ENCODE measurements at places on chromosomes 12 and 14. TPM values are rescaled to one million over a fixed set of nuclear protein-coding genes. Genes with fewer than 3 reads are reported as not detected.

DNA sequence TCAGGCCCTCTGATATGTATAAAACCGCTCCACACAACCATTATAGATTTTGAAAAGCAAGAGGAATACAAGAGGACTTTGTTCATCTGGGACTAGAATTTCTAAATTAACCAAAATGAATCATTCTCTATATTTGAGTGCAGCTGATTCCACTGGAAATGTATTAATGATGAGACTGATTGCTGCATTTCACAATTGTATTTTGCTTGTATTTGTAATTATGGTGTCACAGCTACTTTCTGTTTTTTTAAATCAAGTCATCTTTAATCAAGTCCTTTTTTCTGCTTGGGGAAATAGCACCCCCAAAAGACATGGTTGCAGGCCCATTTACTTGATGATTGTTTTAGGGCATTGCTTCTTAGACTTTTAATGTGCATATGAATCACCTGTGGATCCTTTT is 162.4 kb downstream of the KICS2 start:
- no peak for DNase-seq
- peaks cover under 1% of the 10 kb centered on the region for H3K36me3 ChIP-seq
- H3K27ac ChIP-seq: no peak overlapping the region
- no peaks in the 10 kb centered on the region for H3K4me1 ChIP-seq

DNA sequence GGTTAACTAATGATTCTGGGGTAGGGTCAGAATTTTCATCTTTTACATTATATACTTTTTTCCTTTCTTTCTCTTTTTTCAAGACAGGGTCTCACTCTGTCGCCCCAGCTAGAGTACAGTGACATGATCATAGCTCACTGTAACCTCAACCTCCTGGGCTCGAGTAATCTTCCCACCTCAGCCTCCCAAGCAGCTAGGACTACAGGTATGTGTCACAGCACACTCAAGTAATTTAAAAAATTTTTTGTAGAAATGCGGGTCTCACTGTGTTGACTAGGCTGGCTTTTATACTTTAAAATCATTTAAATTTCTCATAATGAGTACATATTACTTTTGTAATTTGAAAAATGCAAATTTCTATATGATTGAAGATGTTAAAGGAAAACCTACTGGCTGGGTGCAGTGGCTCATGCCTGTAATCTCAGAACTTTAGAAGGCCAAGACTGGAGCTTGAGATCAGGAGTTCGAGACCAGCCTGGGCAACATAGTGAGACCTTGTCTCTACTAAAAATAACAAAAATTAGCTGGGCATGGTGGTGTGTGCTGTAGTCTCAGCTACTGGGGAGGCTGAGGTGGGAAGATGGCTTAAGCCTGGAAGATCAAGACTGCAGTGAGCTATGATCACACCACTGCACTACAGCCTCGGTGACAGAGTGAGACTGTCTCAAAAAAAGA is 25.7 kb downstream of the R3HDM2 start:
- H3K36me3 ChIP-seq: no peaks in the 10 kb centered on the region
- DNase-seq: no peak
- H3K4me1 ChIP-seq: no peaks in the 10 kb centered on the region

- no peak overlapping the region for H3K4me3 ChIP-seq
- DNase-seq: no peak
- H3K36me3 ChIP-seq: no peaks in the 10 kb centered on the region
- no peak overlapping the region for H3K27ac ChIP-seq
These were observed 353.9 kb upstream of the TBX3 start for GRCh38 chr12:115037830-115038229.

DNA sequence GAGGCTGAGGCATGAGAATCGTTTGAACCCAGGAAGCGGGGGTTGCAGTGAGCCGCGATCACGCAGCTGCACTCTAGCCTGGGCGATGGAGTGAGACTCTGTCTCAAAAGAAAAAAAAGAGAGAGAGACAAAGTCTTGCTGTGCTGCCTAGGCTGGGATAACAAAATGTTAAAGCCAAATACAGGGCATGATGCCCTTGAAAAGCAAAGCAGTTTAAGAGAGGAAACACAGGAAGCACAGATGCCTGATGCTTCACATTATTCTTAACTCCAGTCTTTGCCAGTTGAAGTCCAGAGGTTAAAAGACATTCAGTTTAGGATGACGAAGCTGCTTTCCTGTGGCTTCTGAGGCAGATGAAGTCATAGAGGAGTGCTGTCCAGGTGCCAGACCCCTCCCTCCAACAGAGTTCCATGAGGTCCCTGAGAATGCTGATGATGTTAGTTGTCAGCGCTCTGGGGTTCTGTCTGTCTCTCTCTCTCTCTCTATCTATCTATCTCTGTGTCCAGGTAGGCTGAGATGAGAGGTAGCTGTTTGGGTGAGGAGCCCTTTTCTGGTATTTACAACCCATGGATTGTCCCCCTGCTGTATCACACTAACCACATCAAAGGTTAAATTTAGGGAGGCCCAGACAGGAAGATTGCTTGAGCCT is 4.9 kb upstream of the MRPL52 start:
- H3K27ac ChIP-seq: no peak overlapping the region
- H3K27me3 ChIP-seq: no peaks in the 10 kb centered on the region
- peaks cover 30% of the 10 kb centered on the region for H3K4me1 ChIP-seq
- no peak for DNase-seq

GRCh38 chr14:100419856-100420255 is 96.7 kb downstream of the SLC25A47 start:
- no peak for DNase-seq
- no peak overlapping the region for H3K4me3 ChIP-seq
- peaks cover 28% of the 10 kb centered on the region for H3K4me1 ChIP-seq
- H3K36me3 ChIP-seq: no peaks in the 10 kb centered on the region
- no peaks in the 10 kb centered on the region for H3K27me3 ChIP-seq

DNA sequence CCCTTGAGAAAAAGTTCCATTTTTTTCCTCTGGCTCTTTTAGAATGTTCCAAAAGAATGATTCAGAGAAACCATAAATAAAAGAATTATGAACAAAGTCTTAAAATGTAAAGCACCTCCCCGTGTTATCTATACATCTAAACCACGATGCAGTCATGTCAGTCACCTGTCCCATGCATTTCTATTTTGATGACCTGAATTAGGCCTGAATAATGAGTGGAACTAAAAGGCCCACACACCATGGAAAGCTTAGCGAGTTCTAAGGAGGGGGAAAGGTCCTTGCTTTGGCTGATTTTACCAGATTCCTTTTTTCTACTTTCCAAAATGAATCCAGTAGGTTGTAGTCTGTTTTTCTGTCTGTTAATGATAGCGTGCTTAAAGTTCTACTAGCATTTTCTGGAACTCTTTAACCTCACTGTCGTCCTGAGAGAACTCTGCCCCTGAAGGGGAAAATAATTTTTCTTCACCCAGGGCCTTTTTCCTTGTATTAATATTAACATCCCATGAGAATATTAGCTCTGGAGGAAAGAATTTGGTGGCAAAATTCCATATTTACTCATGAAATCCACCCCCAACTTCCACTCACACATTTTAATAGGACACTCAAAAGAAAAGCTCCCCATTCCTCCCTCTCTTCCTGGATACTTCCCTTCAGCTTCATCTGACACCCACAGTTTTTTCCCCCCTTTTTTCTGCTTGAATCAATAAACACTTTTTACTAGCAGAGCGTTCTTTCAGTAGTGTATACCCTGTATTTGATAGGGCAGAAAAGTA is 266.3 kb upstream of the DIO2 start:
- no peak overlapping the region for H3K4me3 ChIP-seq
- DNase-seq: no peak
- no peaks in the 10 kb centered on the region for H3K36me3 ChIP-seq
- no peaks in the 10 kb centered on the region for H3K27me3 ChIP-seq

- DNase-seq: no peak
- no peaks in the 10 kb centered on the region for H3K36me3 ChIP-seq
- H3K4me3 ChIP-seq: no peak overlapping the region
- no peaks in the 10 kb centered on the region for H3K27me3 ChIP-seq
These were observed 53.8 kb downstream of the TMCC3 start for GRCh38 chr12:94596596-94596995.

GRCh38 chr14:98906123-98906995 is 365.6 kb downstream of the BCL11B start:
- DNase-seq: no peak
- H3K27ac ChIP-seq: peak overlapping the region; percentile 45
- no peaks in the 10 kb centered on the region for H3K36me3 ChIP-seq
- no peaks in the 10 kb centered on the region for H3K27me3 ChIP-seq
- H3K4me3 ChIP-seq: no peak overlapping the region

DNA sequence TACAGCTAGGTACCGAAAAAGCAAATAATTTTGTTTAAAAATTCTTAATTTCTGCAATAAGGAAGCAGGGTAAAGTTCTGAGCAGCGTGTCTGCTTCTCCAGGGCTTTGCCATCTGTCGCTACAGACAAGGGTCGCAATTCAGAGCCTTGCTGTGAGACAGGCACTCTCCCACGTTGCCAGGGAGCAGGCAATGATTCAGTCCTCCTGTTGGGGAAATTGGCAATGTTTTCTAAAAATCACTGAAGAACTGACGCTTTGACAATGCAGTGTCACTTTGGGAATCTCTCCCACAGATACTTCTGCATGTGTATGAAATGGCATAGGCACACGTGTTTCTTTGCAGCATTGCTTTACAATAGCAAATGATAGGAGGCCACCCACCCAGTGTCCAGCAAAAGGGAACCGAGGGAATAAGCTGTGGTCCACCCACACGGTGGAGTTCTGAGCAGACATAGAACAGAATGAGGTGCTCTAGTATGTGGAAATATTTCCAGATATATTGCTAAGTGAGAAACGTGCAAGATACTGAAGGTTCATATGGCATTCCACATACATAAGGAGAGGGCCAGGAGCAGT is 16.0 kb upstream of the HIP1R start:
- no peak overlapping the region for H3K27ac ChIP-seq
- no peaks in the 10 kb centered on the region for H3K4me1 ChIP-seq
- H3K4me3 ChIP-seq: no peak overlapping the region

- no peak for DNase-seq
- peaks cover 39% of the 10 kb centered on the region for H3K36me3 ChIP-seq
- no peak overlapping the region for H3K4me3 ChIP-seq
- H3K27ac ChIP-seq: no peak overlapping the region
- H3K4me1 ChIP-seq: peaks cover 15% of the 10 kb centered on the region
These were observed 6.9 kb downstream of the TGM1 start for GRCh38 chr14:24255931-24256711.

DNA sequence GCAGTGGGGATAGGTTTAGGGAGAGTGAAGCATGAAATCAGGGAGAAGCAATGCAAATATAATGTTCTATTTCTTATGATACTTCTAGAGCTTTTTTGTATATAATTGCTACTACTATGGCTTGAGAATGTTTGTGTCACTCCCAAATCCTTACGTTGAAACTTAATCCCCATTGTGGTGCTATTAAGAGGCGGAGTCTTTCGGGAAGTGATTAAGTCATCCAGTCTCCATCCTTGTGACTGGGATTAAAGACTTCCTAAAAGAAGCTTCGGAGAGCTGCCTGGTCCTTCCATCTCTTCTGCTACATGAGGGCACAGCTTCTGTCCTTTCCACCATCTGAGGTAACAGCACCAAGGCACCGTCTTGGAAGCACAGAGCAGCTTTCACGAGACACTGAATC is 81.2 kb downstream of the COX16 start:
- H3K4me3 ChIP-seq: no peak overlapping the region
- DNase-seq: no peak
- no peaks in the 10 kb centered on the region for H3K27me3 ChIP-seq

GRCh38 chr14:28651148-28651547 is 115.4 kb upstream of the FOXG1 start:
- H3K36me3 ChIP-seq: no peaks in the 10 kb centered on the region
- no peaks in the 10 kb centered on the region for H3K27me3 ChIP-seq
- no peaks in the 10 kb centered on the region for H3K4me1 ChIP-seq
- no peak overlapping the region for H3K27ac ChIP-seq
- no peak overlapping the region for H3K4me3 ChIP-seq
- no peak for DNase-seq

- no peak for DNase-seq
- peaks cover 36% of the 10 kb centered on the region for H3K4me1 ChIP-seq
- H3K4me3 ChIP-seq: no peak overlapping the region
- H3K36me3 ChIP-seq: no peaks in the 10 kb centered on the region
- peak overlapping the region; percentile 48 for H3K27ac ChIP-seq
These were observed 39.4 kb downstream of the ETV6 start for GRCh38 chr12:11688831-11689230.

DNA sequence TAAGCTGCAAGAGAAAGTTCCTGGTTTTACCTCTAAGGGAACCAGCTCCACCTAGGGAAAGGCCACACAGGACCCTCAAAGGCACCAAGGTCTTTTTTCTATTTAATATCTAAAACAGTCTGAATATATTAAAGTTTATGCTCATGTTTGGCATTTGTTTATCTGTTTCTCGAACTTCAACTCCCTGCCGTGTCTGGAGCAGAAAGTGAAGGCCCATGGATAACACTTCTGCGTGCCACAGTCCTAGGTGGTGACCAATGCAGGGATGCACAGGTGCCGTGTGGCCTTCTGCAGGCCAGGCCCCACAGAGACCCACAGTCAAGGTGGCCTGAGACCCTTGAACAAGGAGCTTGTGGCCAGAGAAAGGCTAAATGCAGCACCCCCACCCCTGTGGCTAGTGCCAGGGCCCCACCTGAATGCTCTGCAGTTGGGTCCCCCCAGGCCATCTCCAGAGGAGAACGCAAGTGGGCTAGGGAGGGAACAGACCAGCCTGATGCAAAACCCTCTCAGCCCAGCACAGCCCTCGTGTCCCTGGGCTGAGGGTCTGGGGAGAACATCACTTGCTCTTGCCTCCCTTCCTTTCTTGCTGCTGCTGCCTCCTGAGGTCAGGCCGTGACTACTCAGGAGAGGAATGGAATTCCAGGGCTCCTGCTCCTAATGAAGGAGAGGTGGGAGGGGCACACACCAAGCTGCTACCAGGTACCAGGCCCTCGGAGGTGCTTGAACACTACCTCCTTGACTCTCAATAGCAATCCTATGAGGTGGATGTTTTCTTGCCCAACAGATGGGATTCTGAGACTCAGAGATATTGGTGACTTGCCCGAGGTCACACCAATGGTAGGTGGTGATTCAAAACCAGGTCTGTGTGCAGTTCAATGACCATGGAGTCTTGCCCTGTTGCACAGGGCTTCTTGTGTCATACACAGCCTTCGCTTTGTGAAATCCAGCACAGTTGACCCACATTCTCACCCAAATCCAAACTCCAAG is 45.4 kb downstream of the PSMA6 start:
- H3K27me3 ChIP-seq: no peaks in the 10 kb centered on the region
- no peak for DNase-seq
- H3K4me1 ChIP-seq: peaks cover 100% of the 10 kb centered on the region
- H3K36me3 ChIP-seq: no peaks in the 10 kb centered on the region
- H3K4me3 ChIP-seq: no peak overlapping the region

Gene CMA1
- not detected for total RNA-seq

Gene CMTM5
- 0.76 TPM for total RNA-seq

Gene SLC35F4
- not detected for total RNA-seq

Gene CD163L1
- total RNA-seq: 0.32 TPM

Gene RILPL2
- 6.1 TPM for total RNA-seq

Gene CLEC9A
- not detected for total RNA-seq

Data from suprapubic skin (tissue), 4 donors.